ENCODE measurements at places on chromosomes 4 and X.

DNA sequence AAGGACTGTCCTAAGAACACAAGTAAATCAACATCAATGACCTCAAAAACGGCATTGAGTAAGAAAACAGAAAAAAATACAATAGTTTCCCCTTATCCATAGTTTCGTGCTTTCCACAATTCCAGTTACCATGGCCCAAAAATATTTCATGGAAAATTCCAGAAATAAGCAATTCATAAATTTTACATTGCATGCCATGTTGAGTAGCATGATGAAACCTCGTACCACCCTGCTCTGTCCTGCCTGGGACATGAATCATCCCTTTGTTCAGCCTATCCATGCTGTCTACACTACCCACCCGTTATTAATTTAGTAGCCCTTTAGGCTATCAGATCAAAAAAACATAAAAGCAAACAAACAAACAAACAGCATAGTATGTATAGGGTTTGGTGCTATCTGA lies 51.1 kb downstream of the KLF3 start:
- DNase-seq = peak; percentile 42

DNA sequence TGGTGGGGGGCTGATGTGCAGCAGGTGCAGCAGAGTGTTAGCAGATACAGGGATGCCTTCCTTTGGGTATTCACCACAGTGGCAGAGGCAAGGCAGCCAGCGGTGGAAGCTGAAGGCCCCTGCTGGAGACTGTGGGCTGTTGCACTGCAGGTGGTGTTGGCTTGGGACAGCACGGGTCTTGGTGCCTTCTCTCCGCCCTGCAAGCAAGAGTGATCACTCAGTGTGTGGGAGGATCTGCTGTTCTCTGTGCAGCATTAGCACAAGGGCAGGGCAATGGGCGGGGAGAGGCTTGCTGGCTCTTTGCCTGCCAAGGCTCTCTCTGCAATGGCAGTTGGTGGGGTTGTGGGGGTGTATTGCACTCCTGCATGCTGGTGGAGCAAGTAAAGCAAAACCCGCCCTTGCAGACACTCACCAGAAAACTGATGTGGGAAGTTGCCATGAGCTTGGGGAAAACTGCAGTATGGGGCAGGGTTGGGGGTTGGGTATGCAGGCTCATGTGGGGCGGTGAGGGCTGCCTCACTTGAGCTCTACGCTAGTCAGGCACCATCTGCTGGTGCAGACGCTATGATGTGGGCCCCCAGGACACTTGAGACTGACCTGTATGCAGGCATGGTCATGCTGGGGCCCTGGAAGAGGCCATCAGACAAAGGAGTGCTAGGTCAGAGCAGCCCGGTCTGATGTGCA lies 820.8 kb upstream of the GRIA3 start:
- DNase-seq = no peak

DNA sequence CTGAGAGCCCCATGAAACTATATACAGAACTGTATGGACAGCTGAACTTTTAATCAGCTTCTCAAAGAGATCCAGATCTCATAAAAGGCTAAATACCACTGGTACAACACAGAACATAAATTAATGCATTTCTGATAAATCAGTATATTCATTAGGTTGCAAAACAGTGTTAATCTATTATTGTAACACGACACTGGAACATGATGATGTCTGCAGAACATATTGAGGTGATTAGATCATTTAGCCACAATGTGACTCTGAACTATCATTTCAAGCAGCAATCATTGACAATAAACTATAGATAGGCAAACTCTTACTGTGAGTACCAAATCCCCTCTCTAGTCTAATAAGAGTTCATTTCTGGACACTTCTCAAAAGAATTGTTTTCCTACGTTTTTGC lies 50.3 kb downstream of the GASK1B start:
- no peak for DNase-seq

DNA sequence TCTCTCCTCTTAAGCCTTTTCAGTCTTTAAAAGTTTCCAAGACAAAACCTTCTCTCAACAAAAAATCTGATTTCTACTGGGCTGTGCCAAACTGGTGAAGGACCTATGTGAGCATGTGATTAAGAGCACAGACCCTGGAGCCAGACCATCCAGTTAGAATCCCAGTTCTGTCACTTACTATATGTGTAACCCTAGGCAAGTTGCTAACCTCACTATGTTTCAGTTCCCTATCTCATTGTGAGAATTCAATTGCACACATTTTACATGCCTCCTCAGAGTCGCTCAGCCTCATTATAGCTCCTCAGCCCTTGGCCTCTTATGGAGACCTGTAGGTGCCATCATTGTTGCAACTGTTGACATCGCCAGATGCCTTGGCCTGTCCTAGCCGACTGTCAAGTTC lies 54.1 kb upstream of the VEGFD start:
- no peak for DNase-seq

GRCh38 chrX:111467896-111468295 lies 43.5 kb upstream of the SERTM2 start:
- DNase-seq = no peak

DNA sequence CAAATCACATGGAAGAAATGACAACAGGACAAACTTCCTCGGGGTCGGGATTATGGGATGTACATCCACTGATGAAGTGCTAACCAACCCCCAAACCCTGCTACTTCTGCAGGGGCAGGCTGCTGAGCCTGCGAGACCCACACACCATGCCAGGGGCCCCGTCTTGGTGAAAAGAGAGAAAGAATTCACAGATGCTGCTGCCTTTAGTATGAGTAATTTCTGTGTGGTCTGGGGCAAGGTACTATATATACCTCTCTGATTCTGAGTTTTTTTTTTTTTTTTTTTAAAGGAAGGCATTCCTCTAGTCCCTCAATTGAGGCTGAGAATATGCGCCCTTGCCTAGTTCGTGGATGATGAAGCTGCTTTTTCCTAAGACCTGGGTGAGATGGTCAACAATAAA lies 24.8 kb downstream of the PDHA1 start:
- no peak for DNase-seq

GRCh38 chr4:1783015-1783414 lies 10.1 kb upstream of the FGFR3 start:
- DNase-seq = no peak

- no peak for DNase-seq
These were observed 157.2 kb downstream of the CFAP299 start for GRCh38 chr4:80492761-80493160.

DNA sequence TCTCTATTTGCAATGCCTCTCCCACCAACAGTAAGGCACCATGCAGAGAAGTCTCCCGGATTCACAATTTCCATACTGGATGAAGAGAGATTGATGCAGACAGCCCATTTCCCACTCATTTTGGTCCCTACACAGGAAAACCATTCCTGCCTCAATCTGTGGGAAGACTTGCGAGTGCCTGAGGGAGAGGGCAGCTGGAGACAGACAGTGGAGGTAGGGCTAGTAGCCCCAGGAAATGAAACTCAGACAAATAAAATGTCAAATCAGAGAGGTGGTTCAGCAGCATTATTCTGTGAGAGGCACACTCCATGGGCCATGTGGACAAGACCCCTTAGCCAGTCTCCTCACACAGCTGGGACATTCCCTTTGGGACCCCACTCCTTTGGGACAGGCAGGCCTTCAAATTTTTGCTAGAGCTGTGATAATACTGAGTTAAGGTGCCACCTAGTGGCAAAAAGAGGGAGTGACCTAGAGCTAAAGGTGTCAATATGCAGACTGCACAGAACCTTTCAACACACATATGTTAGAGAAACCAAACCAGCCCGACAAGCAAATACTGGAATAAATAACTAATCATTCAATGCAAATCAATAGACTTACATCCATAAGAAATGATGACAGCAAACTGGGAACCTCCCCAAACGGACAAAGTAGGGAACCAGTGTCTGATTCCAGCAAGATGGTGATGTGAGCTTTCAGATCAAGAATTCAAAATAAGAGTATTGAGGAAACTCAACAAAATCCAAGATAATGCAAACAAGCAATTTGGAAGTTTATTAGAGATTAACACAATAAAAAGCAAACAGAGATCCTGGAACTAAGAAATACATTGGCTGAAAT lies 1865.3 kb upstream of the AGA start:
- peak; percentile 10 for DNase-seq

DNA sequence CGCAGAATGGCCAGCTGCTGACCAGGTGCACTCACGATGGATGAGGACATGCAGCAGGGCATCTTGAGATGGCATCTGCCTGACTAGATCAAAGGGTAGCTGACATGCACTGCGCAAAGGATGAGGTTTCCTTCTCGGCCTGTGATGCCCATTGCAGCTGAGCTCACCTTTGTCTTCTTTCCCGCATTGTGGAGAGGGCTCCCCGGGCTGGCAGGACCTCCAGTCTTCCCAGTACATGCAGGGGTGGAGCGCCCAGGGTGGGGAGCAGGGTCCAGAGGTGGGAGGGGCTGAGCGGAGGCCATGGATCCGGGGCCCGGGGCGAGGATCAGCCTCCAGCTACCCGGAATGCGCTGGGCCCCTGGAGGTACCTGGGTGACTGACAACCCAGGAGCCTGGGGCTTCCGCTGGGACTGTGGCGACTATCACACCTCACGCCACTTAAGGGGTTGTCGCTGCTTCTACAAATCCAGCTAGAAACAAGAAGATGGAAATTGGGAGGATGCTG lies 12.0 kb downstream of the TREX2 start:
- no peak for DNase-seq

DNA sequence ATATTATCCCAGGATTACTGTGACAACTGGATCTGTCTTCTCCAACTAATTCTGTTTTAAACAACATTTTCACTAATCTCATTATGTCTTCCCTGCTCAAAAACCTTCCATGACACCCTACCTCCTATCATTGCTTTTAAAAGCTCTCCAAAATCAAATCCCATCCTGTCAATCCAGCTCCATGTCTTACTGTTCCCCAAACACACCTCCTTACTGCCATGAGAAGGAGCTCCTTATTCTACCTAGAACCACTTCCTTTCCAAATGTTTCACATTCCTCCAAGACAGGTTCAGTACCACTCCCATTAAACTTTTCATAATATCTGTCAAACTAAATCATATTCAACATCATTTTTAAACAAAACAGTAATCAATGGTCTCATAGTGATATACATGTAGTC lies 66.9 kb upstream of the WDR17 start:
- no peak for DNase-seq

GRCh38 chr4:48046059-48046458 lies 29.5 kb downstream of the NIPAL1 start:
- no peak for DNase-seq

DNA sequence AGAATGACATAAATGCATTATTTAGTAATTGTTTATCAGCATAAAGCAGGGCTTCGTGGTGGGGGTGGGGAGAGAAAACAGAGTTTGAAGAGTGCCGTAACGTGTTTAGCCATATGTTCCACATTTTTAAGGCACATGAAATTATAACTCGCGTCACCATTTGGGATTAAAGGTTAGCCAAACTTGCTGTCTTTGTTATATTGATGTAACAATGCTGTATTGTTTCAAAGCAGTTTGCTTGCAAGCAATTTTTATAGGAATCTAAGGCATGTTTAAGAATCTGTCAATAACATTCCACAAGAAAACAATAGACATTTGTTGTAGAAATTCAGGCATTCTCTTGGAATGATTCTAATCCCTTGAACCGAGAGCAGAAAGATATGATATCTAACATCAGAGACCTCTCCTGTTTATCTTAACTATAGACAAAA lies 78.3 kb downstream of the CLDN22 start:
- no peak for DNase-seq
